Effector CD8-positive, alpha-beta T cell (primary cell): ENCODE measurements at places on chromosomes 6 and 20.

DNA sequence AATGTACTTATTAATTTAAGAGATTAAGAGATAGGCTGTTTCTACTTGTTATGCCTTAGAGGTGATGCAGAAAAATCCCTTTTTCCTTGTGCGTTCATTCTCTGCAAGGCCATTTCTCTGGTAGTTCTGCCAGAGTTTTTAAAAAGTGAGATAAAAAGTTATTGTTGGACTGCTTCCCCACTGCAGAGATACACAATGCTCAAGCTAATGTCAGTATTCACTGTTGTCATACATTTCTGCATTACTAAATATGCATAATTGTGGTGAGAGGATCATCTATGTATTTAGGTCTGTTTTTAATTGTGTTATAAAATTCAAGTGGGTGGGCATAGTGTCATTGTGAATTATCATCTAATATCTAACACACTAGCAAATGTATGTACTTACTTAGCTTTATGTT lies 600.4 kb downstream of the HTR1B start:
- DNase-seq: no peak

DNA sequence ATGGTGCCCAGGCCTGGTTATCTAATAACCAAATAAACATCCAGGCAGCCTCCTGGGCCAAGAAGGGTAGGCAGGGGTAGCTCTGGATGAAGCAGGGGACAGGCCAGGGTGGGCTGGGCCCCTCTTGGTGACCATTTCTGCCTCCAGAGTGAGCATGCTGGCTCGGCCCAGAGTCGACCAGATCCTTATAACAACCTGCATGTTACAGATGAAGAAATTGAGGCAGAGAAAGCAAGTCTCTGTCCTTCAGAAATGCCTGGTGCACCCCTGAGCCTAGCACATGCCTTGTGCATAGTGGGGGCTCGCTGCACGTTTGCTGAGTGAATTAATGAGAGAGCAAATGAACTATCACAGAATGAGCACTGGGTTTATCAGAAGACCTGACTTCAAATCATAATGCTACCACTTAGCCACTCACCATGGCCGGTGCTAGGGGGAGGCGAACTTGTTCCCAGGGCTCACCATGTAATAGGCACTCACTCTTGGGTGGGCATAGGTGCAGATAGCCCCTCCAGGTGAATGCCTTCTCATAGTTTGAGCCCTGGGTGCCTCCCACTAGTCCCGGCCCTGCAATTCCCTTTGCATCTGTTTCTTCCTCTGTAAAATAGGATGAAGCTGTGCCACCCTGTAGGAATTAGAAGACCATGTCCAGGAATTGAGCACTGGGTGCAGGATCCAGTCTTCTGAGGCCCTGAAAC lies 3.8 kb upstream of the APCDD1L start:
- no peak for DNase-seq

GRCh38 chr6:121354764-121355163 lies 20.5 kb upstream of the TBC1D32 start:
- no peak for DNase-seq

- DNase-seq: no peak
These were observed 230.9 kb upstream of the CITED2 start for GRCh38 chr6:139605350-139605749.

GRCh38 chr6:107646176-107646575 lies 156.3 kb downstream of the SOBP start:
- DNase-seq: no peak

GRCh38 chr6:84357631-84358030 lies 130.2 kb upstream of the CEP162 start:
- DNase-seq: no peak

GRCh38 chr6:90303039-90303438 lies 6.4 kb upstream of the BACH2 start:
- no peak for DNase-seq

- DNase-seq: peak; percentile 80
These were observed 458 bp upstream of the ARMC12 start for GRCh38 chr6:35736253-35736894.

- no peak for DNase-seq
These were observed 8.3 kb upstream of the PCMTD2 start for GRCh38 chr20:64247307-64247618.

DNA sequence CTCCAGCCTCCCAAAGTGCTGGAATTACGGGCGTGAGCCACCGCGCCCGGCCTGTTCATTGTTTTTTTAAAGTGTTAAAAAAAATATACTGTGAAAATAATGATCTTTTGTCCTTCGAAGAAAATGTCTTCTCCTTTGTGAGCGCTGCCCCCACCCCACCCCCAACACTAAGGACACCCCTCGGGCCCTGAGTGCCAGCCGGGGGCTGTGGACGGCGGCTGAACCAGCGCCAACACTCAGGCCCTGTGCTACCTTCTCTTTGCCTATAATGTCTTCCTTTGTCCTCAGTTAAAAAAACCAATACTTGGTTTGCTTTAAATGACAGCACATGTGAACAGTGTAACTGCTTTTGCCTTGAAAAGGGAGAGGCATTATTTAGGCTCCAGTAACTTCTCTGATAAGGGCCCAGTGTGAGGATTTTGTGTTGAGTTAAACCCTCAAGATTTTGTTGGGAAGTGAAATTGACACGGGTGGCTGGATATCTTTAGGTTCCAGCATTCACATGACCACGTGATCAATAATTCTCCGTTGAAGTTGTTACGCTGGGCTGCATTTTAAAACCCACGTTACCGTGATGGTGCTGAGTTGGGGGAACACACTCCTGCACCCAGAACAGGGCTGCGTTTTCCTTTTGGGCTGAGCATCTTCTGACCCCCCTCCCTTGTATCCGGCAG lies 9.5 kb upstream of the ADRM1 start:
- no peak for DNase-seq

DNA sequence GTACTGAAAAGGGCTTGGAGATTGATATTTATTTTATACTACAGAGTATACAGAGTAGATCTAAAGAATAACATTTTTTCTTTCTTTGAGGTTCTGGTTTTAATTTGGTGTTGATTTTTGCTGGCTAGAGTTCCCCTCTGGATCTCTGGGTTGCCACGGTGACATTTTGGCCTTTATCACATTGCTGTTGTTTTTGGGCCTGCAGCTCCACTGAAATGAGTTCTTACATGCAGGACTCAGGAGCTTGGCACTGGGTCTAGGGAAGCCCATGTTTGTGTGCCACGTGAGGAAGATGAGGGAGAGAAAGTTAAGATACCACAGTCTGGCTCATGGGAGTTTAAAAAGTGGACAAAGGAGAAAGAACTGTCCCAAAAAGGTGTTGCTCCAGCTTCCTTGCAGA lies 7.4 kb upstream of the TFAP2C start:
- DNase-seq: no peak

- DNase-seq: no peak
These were observed 440.1 kb downstream of the EPHA7 start for GRCh38 chr6:92979281-92979680.

DNA sequence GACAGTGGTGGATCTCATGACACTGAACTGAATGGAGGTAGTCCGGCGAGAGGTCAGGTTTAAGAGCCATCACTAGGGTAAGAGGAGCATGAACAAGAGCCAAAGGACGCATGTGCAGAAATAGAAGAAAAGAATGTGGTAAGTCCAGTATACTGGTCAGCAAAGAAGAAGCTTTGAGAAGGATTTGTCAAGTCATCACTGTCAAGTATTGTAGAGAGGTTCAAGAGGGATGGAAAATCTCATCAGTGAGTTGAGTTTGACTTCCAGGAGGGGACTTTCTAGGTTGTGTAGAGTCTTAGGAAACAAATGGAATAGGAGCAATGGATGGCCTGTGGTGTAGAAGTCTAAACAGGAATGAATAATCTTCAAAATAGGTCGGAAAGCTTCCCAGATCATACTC lies 161.8 kb downstream of the BTBD3 start:
- no peak for DNase-seq

GRCh38 chr6:14722704-14723103 lies 523.2 kb upstream of the JARID2 start:
- no peak for DNase-seq

DNA sequence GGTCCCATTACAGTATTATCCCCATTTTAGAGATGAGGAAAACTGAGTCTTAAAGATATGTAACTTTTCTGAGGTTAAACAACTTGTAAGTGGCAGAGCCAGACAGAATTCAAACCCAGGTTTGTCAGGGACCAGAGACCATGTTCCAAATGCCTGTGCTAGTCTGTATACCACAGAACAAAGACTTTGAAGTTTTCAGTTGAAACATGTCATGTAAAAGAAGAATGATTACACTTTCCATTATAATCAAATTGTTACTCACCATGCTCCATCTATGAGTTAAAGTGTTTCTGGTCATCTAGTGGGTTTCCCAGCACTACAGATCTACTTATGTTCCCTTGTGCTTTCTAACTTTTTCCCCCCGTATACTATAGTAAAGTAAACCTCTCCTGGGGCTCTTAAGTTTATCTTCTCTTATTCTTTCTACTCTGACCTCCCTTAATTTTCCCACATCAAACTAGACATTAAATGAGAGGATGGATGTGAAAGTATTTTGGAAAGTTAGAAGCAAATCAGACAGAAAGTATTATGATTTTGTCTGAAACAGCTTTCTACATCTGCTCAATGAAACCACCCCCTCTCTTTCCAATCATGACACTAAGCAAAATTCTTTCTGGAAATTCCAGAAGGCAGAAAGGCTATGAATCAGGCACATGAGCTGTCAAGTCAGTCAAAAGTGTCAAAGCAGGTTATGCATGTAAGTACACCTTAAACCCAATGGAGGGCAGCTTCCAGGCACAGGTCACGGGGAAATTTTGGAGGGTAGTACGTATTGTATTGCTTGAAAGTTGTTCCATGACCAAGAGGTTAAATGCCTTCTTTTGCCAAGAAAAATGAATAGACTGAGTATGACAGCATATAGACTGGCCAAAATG lies 132.7 kb upstream of the MAP3K7 start:
- DNase-seq: no peak

DNA sequence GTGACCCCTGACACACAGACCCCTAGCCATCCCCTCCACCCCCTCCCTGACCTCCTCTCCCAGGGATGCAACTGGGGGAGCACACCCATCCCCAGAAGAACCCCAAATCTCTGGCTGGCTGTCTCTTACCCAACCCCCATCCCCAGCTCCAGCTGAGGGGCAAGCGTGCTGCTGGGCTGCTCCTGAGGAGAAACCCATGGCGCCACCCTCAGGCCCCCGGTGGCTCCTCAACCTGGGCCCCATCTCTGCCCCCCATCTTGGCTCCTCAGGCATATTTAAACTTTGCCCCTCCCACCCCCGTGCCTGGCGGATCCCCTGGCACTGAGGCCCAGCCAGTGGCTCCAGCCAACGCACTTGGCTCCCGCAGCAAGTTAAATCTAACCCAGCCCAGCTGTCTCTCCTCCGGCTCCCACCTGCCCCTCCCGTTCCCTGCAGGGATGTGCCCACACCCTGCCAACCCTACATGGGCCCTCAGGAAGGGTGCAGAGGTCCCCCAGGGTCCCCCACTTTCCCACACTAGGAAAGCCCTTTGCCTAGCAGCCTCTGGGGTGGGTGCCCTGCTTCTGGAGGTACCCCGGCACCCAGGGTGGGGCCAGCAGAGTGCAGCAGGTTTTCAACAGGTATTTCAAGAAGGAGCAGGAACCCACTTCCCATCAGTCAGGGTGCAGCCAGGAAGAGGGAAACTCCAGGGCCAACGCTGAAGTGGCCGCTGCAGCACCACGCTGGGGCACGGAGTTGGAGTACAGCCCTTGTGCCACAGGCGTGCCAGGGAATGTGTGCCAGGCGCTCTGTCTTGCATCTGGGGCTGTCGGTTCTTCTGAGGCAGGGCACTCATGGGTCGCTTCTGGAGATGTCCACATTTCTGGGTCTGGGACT lies 5.3 kb upstream of the OSBPL2 start:
- no peak for DNase-seq

DNA sequence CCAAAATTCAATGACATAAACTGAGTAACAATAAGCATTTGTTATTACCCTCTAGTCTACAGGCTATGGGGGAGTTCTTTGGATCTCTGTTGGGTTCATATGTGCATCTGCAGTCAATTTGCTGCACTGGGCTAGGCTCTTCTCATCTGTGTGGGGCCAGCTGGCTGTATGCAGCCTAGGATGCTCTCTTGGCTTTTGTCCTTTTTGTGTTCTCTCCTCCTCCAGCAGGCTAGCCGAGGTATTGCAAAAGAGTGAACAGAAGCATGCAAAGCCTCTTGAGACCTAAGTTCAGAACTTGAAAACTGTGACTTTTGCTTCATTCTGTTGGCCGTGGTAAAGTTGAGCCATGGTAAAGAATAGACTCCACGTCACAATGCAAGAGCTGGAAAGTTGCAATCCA lies 62.8 kb upstream of the FOXO3 start:
- DNase-seq: no peak

DNA sequence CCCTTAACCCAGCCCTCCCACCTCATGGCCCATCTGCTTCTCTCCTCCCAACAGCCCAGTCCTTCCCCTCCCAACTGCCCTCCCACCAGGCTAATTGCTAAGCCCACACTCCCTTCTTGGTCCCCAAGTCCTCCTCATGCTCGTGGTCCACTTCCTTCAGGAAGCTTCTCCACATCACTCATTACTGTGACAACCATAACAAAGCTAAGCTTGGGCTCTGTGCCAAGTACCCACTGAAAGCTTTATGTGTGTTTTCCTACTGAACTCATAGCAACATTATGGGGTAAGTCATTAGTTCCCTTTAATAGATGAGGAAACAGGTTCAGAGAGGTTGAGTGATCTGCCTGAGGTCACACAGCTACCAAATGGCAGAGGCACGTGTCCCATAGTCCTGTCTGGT lies 16.2 kb downstream of the FRS3 start:
- DNase-seq: no peak

DNA sequence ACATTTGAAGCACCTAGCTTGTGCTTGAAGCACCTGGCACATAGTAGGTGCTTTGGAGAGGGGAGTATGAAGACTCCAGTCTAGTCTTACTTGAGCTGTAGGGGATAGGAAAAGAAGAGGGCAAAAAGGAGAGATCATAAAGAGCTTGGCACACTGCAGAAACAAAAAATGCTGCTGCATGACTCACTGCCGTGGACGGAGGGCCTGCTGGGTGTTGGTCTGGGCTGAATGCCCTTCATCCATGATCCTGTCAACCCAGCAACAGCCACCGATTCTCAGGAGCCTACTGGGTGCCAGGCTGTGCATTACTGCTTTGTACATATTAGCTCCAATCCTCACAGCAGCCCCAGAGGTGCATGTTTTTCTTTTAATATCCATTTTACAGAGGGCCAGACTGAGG lies 6.0 kb downstream of the PDYN start:
- no peak for DNase-seq

- DNase-seq: no peak
These were observed 97.4 kb downstream of the SNX5 start for GRCh38 chr20:17871181-17871580.

DNA sequence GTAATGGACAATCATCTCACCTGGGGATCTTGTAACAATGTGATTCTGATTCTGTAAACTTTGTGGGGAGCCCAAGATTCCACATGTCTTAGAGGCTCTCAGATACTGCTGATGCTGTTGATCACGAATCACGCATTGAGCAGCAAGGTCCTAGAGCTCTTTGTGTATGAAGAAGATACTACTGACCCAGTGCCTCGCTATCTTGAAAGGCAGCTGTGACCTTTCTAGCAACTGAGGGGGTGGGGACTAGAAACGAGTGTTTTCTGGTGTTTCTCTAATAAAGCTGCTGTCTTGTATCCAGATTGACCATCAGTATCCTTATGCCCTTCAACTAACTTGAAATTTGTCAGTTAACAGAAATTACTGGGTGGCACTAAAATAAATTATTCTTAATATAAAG lies 142.9 kb downstream of the MTHFD1L start:
- DNase-seq: no peak

GRCh38 chr20:34300809-34301586 lies 2.2 kb downstream of the AHCY start:
- DNase-seq: no peak

- no peak for DNase-seq
These were observed 9.3 kb upstream of the BAK1 start for GRCh38 chr6:33589392-33589730.

- no peak for DNase-seq
These were observed 49.8 kb upstream of the SSTR4 start for GRCh38 chr20:22985239-22985778.

GRCh38 chr6:47473791-47474346 lies 3.7 kb upstream of the CD2AP start:
- DNase-seq: no peak
